ENCODE measurements at places on chromosomes 2 and 18. TPM values are rescaled to one million over a fixed set of nuclear protein-coding genes. Genes with fewer than 3 reads are reported as not detected.

Gene ZAP70
- 404 TPM for total RNA-seq

Gene METTL21A
- total RNA-seq = 16.9 TPM

Gene HNMT
- 0.32 TPM for total RNA-seq

Gene SULT1C4
- not detected for total RNA-seq

Gene CLEC4F
- not detected for total RNA-seq

Gene CARF
- 24.4 TPM for total RNA-seq

Gene ABCA12
- not detected for total RNA-seq

Gene CAPG
- 25.6 TPM for total RNA-seq

Gene ASPRV1
- total RNA-seq = 2.3 TPM

Gene IL1B
- 0.81 TPM for total RNA-seq

Gene POU3F3
- not detected for total RNA-seq

Gene CYP27A1
- 7.2 TPM for total RNA-seq

Gene FBXO48
- 6.5 TPM for total RNA-seq

Gene RESP18
- total RNA-seq = not detected

Gene STAM2
- 25.3 TPM for total RNA-seq

Gene RIT2
- not detected for total RNA-seq

Gene TMEM198
- total RNA-seq = 0.67 TPM

Gene EFHD1
- 1.4 TPM for total RNA-seq

Gene PTPRN
- not detected for total RNA-seq

Measured in CD4-positive, alpha-beta memory T cell (primary cell).